Activated T-cell treated with anti-CD3 and anti-CD28 coated beads, Interleukin-2, amount 50 U/mL, for 4 hours (primary cell): ENCODE measurements at places on chromosomes 7 and 10.
A peak's percentile ranks its signal among the peaks of the same experiment; 100 is the strongest.

DNA sequence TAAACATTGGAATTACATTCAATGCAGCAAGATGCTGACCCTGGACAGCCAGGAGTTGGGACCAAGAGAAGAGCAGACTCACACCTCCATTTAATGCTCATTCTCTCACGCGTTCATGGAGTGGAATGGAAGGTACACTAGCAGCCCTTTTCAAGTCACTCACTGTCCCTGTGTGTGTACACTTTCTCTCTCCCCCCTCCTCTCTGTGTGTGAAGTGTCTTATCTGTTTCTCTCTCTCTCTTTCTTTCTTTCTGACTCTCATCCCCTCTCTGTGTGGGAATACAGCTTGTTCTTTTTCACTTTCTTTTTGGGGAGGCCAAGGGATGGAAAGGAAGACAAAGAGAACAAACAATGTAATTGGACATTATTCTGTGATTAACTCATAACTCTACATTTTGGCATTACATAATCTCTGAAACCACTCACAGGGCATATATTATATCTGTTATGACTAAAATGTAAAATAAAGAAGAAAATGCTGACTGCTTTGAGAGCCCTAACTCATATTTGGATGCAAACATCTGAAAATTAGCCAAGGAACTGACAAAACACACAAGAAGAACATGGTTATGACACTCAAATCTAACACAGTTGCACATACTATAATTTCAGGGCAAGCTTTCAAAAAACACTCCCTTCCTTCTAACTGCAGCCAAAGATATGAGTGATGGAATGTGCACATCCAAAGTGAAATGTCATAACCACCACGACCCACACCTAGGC, 188.8 kb downstream of the PARD3 start:
- DNase-seq = no peak

- no peak for DNase-seq
Measured at GRCh38 chr10:103847909-103848468, 7.4 kb downstream of the SH3PXD2A start.

DNA sequence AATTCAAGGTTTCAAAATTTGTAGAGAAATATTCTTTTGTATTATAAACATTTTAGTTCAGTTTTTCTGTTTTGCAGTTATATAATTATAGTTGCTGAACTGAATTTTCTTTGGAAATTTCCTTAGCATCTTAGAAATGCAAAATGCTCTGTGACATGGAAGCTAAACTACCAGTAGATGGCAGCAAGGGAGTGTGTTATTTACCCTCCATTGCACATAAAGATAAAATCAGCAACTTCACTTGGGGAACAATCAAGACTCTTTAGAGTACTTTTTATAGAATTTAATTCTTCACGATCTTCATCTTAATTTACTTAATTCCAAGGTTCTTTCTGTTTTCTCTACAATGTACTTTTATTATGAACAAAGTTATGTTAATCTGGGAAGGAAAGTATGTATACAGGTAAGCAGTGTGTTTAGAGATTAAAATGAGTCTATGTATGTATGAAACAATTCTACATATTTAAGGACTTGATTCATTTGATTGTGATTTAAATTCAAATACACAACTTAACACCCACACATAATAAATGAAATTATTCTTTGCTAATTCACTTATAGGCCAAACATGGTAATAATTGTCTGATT, 404.2 kb downstream of the THSD7A start:
- DNase-seq = no peak

DNA sequence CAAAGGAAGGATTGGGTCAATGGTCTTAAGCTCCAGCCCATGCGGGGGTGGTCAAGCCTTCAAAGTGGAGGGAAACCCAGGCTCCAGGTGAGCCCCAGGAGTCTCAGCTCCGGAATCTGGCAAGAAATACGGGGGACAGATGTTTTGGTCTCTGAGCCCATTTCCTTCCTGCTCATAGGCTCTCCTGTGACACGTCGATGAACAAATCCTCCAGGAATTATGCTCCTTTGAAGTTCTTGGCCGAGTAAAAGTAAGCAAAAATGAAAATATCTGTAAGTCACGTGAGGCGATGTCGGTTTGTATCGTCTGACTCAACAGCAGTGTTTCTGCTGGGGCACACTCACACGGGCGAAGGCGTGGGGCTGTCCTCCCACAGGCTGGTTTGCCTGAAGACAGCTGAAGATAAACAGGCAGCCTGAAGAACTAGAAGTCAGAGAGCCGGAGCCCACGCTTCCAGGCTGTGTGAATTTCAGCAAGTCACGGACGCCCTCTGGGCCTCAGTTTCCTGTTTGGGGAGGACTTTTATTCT, 52.6 kb upstream of the SMNDC1 start:
- peak; percentile 68 for DNase-seq

GRCh38 chr10:104054430-104054829, 31.2 kb downstream of the COL17A1 start:
- DNase-seq = no peak

DNA sequence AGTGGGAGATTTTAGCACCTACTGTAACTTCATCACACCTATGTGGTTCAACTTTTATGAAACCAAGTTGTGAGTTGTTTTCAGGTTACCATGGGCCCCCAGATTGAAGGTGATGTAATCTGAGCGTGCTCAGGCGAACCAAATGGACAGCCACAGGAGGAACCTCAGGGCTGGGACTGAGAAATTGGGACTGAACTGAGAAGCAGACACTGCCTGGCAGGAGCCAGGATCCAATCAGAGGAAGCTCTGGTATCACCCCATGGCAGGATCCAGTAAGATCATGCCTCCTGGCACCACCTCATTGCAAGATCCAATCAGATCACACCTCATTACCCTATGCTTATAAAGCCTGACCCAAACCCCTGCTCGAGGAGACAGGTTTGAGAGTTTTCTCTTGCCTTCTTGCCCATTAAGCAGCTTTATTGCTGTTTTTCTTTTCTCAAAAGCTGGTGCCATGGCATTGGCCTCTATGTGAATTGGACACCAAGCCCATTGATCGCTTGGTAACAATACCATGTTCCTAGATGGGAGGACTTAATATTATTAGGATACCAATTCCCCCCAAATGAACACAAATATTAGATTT, 43.2 kb upstream of the GDF10 start:
- DNase-seq = no peak

DNA sequence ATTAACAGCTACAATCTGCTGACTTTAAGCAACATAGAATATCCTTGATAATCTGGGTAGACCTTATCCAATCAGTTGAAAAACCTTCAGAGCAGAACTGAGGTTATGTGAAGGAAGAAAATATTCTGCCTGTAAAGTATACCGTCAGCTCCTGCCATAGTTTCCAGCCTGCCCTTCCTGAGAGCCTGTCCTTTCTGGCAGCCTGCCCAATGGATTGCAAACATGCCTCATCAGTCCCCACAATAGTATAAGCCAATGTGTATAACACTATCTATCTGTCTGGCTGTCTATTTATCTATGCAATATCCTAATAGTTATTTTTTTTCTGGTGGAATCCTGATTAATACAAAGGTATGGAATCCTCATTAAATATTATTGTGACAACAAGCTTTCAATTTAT, 489.2 kb upstream of the KCND2 start:
- no peak for DNase-seq

DNA sequence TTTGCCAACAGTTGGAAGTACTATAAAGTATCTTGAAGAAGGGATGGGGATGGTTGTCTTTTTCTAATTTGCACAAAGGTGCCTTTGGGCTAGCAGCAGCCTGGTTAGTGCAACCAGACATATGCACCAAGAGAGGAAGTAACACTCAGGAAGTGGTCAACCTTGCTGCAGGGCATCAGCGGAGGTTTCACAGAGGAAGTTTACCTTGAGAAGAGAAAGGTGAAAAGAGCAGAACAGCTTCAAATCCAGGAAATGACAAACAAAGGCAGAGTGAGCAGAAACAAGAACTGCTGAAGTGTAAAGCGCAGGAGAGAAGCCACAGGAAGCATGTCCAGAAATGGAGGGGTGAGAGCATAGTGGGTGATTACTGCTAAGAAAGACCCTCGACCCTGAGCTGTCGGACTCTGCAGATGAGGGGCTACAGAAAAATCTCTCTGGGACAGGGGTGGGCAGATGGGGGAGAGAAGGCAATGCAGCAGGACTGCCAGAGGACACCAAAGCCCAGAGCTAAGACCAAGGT, 66.9 kb downstream of the STK17A start:
- DNase-seq = peak; percentile 40

GRCh38 chr7:158763454-158764033, 58.9 kb upstream of the NCAPG2 start:
- no peak for DNase-seq

DNA sequence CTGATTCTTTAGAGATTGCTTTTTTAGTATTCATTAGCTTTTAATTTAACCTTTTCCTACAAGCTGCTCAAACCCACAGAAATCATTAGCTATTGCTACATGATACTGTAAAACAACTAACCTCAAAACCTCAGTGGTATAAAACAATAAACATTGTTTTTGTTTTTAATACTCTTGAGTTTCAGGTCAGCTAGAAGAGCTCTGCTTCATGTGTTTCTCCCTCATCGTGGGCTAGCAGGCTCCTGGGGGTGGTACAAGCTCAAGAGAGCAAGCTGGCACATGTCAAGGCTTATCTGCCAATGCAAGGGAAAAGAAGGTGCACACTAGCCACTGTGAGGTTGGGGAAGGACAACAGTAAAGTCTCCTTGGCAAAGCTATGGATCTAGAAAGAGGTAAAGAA, 232.9 kb upstream of the PHF14 start:
- no peak for DNase-seq

DNA sequence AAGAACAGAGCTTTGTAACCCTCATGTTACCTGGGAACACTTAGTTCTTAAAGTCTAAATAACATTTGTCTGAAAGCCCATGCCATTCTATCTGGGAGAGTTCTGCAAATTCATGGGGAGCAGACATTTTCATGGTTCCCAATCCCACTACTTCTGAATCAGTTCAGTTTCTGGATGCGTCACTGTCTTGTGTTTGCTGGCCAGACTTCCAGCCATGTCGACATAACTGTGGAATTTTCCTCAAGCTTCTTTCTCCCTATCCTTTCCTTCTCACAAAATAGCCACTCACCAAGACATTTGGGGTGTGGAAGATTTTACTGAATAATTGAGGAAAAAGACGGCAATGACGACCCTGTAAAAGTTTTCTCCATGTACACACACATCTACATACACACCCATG, 272.5 kb downstream of the NEBL start:
- DNase-seq = no peak

DNA sequence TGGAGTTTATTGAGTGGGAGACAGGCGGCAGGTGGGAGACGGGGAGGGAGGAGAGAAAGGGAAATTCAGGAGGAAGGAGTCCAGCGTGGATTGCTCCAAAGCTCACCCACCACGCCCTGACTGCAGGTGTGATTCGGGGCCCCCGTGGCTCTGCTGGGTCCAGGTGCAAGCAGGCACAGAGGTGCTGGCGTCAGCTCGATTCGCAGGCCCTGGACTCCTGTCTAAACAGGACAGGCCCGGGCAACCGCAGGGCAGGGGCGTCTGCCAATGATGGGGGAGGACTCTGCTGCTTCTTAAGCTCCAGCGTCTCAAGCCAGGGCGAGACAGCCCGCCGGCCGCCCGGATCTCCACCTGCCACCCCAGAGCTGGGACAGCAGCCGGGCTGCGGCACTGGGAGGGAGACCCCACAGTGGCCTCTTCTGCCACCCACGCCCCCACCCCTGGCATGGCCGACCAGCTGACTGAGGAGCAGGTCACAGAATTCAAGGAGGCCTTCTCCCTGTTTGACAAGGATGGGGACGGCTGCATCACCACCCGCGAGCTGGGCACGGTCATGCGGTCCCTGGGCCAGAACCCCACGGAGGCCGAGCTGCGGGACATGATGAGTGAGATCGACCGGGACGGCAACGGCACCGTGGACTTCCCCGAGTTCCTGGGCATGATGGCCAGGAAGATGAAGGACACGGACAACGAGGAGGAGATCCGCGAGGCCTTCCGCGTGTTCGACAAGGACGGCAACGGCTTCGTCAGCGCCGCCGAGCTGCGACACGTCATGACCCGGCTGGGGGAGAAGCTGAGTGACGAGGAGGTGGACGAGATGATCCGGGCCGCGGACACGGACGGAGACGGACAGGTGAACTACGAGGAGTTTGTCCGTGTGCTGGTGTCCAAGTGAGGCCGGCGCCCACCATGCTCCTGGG, at the start of gene CALML3:
Gene CALML3 (plus strand): TSS at position 321 of the 920 bp plus-strand sequence. CDS start 125 bp downstream, at position 446.
- DNase-seq = no peak

GRCh38 chr10:96671211-96671890, 49.0 kb downstream of the PIK3AP1 start:
- no peak for DNase-seq

DNA sequence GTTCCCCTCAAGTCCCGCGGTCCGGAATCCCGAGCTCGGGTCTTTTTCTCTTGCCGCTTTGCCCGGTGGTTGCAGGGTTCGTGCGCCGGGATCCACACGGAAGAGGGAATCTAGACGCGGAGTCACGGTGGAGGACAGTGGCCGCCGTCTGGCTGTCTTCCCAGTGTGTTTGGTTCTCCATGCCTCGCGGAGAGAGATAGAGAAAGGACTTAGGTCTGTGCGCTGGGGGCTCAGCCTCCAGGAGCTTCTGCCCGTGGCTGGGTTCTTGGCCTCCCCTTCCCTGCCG, 1.6 kb downstream of the FFAR4 start:
- no peak for DNase-seq

GRCh38 chr10:49737474-49738201, 24.5 kb downstream of the OGDHL start:
- DNase-seq = no peak

DNA sequence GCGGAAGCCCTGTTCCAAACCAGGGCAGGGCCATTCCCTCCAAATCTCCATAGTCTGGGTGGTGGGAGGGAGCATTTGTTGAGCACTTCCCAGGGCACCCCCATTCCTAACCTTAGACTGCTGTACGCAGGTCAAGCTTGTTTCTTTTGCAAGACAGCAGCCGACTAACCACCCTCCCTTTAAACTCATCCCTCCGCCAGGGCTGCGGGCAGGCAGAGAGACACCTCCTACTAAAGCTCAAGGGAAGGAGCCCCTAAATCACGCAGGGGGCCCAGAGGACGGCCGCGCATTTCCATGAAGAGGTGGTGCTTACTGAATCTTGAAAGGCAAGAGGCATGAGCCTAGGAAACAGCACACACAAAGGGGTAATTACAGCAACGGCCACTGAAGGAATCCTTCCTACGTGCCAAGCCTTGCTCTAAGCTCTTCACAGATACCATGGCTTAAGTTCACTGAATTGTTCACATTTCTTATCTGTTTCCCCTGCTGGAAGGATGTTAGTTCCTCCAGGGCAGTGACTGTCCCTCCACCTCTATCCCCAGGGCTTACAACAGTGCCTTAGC, 90.0 kb downstream of the PROSER2 start:
- no peak for DNase-seq

DNA sequence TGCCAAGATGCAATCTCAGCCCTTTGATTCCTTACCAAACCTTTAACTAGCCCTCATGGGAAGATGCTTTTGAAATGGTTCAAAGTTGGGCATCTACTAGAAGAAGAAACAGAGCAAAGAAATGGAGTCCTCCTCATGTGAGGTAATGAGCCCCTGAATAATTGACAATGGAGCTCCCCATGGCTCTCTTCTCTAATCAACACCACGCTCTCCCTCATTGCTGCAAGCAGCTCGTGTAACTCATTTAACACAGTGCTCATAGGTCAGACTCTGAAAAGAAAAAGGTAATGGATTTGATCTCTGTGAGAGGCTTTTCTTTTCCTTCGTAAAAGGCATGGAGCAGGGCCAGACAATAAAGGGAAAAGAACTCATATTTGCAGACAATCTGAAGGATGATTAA, 312.8 kb downstream of the PHTF2 start:
- DNase-seq = no peak
